ENCODE measurements at places on chromosomes 5 and 9.
A peak's percentile ranks its signal among the peaks of the same experiment; 100 is the strongest.

DNA sequence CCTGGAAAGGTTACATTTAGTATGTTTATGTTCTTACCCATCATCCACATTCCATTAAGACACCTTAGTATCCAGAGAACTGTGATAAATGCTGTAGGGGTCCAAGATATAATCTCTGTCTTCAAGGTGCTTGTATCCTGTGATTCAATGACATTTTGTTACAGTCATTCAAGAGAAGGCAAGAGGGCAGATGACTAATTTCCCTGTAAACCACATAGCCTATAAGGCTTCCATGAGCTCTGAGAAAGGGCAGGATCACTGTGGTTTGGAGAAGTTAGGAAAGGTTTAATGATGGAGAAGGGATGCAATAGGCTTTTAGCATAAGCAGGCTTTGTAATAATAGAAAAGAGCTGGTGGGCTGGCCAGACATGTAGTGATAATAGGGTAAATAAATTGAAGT lies 40.0 kb downstream of the PAPPA start:
- DNase-seq = peak; percentile 69

- DNase-seq = no peak
Measured at GRCh38 chr9:137658781-137659180, 40.0 kb downstream of the EHMT1 start.

DNA sequence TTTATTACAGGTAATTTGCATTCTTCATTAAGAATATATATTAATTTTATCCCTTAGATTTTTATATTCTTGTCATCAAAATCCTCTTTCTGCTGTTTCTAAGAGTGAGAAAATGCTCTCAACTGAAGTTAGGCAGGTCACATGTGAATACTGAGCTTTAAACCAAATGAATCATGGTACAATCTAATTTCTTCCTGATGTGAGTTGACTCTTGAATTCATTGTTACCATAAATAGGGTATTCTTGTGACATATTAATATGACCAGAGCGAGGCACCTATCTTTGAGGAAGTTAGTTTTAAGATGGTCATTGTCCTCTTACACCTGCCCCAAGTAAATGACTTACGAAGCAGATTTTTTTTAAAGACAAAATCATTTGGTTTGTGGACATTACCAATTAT lies 17.4 kb downstream of the C9orf85 start:
- peak; percentile 9 for DNase-seq

- DNase-seq = peak; percentile 36
Measured at GRCh38 chr5:120053841-120054240, 410.3 kb upstream of the PRR16 start.

GRCh38 chr5:170186156-170186555 lies 46.6 kb upstream of the C5orf58 start:
- no peak for DNase-seq

GRCh38 chr5:113232667-113233066 lies 202.1 kb downstream of the TSSK1B start:
- DNase-seq = peak; percentile 56

DNA sequence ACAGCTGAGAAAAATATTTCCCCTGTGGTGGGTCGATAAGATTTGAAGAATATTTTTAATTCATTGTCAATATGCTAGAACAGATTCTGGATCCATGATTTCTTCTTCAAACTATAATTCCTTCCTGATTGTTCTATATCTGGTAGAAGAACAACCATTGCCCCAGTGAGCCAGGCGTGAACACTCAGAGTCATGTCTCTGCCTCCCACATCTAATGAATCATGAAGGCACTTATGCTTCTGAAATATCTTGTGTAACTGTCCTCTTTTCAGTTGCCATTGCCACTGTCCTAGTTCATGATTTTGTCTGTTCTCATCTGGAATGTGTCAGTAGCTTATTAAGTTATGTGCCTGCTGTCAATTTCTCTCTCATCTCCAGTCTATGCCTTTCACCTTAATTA lies 40.0 kb downstream of the GABRG2 start:
- DNase-seq = no peak

DNA sequence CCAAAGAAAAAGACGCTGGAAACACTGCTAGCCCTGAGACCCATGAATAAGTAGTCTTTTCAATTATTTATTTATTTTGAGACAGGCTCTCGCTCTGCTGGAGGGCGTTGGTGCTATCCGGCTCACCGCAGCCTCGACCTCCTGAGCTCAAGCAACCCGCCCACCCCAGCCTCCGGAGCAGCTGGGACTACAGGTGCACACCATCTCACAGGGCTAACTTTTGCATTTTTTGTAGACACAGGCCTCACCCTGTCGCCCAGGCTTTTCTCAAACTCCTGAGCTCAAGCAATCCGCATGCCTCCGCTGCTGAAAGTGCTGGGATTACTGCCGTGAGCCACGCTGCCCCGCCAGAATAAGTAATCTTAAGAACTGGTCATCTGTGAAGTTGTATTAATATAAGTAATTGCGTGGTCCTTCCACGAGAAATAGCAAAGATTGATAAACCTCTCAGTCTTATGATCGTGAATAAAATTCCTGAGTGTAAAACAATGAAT lies 1.6 kb downstream of the ANXA2R start:
- no peak for DNase-seq

DNA sequence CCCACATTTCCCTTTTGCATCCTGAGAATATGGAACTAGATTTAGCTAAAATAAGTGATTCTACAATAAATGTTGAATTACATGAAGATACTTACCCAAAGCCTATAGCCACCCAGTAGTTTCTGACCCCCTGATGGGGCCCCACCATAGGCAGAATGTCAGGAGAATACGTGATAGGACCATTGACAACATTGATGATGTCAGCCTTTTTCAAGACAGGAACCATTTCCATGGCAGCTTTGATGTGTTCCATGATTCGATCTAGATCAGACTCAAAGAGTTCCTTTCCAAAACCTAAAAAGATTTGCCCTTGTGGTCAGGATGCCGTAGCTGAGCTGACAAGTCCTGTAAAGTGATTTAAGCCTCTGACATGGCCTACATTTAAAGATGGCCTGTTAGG lies 27.3 kb downstream of the DMGDH start:
- DNase-seq = no peak

GRCh38 chr5:159083548-159084452 lies 15.9 kb downstream of the EBF1 start:
- DNase-seq = no peak

DNA sequence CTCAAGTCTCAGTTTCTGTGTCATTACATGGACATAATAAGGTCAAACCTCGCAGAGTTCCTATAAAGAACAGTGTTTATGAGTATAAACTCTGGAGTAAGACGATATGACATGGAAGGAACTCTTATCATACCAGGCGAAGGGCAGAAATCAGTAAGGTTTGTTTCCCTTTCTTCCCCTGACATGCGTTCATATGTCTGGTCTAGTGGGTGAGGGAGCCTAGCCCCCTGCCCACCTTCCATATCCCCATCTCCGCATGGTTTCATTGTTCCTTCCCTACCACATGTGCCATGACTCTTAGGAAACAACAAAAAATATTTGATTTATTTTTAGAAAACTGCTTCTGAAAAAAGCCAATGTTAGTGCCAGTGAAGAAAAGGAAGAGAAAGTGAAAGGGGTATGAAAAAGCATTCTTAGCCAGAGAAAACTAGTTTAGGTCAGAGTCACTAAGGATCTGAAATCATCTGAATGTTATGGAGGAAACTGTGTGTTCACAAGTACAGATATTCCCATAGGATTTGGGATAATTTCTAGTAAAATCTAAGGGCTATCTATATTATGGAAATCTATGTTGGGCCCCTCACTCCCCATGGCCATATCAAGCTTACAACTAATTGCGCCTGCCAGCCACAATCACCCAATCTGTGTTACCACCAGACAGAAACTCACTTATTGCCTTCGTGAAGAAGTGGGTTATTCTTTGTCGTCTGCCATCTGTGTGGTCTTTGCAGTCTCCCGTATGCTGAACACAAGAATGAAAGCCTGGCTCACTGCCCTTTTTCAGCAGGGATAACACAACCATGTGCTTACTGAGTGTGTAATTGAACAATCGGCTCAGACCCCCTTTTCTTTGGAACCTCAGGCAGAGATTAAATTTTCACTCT lies 19.9 kb upstream of the HMHB1 start:
- no peak for DNase-seq

DNA sequence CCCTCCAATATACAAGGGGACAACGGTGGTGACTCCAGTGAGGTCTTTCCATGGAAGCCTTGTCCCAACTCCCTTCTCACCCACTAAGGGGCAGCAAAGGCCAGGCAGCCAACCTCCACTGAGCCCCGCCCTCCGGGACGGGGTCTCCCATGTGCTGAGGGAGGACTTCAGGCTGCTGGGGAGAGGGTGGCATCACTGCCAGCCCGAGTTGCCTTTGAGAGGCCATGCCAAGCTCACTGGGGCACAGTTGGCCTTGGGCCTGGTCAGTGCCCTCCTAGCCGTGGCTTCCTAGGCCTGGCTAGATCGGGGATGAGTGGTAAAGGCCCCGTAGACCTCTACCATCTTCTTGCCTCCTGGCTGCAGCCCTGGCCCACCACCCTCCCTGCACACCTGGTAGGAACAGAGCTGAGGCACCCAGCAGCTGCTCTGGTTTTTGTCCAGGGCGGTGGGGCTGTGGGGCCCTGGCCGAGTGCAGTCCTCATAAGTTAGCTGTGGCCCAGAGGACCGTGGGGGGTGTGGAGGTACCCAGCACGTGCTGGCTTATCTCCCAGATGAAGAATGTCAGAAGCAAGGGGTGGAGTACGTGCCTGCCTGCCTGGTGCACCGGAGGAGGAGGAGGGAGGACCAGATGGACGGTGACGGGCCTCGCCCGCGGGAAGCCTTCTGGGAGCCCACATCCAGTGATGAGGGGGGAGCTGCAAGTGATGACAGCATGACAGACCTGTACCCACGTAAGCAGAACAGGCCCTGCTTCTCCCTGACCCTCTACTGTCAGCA lies 3.2 kb downstream of the SURF2 start:
- no peak for DNase-seq

- DNase-seq = peak; percentile 45
Measured at GRCh38 chr9:36037549-36038122, 923 bp downstream of the RECK start.

GRCh38 chr5:109479260-109479860 lies 69.6 kb upstream of the PJA2 start:
- peak; percentile 57 for DNase-seq

- DNase-seq = no peak
Measured at GRCh38 chr9:23659346-23660006, 166.6 kb downstream of the ELAVL2 start.

DNA sequence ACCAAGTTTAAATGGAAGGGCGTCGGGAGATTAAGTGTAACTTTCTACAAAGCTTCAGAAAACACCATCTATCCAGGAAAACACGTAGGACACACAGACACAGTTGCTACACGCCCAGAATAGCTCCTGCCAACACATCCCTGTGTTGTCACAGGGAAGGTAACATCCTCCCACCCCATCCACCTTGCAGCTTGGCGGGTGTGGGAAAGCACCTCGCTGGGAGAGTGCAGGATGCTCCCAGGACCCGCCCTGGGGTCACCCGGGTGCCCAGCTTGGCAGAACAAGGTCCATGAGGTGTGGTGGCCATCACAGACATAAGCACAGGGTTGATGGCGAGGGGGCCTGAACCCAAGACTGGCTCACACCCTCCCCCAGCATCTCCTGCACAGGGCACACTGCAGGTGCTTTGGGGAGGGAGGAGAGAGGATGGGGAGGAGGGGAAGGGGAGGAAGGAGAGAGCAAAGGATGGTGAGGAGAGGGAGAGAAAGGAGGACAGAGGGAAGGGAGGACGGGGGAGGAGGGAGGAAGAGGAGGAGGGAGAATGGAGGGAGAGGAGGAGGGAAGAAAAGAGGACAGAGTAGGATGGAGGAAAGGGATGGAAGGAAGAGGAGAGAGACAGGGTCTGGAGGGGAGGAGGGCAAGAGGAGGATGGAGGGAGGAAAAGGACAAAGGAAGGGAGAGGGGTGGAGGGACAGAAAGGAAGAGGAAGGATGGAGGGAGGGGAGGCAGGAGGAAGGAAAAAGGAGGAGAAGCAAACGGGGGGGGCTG lies 37.2 kb downstream of the GOLM1 start:
- no peak for DNase-seq

- no peak for DNase-seq
Measured at GRCh38 chr5:98443881-98444280, 329.6 kb upstream of the RGMB start.
